Stimulated activated CD8-positive, alpha-beta memory T cell treated with anti-CD3 and anti-CD28 coated beads, Interleukin-12 subunit alpha, Interleukin-12 subunit beta, amount 100 ng/mL, for 4 hours (primary cell): ENCODE measurements at places on chromosomes 12 and 14.

DNA sequence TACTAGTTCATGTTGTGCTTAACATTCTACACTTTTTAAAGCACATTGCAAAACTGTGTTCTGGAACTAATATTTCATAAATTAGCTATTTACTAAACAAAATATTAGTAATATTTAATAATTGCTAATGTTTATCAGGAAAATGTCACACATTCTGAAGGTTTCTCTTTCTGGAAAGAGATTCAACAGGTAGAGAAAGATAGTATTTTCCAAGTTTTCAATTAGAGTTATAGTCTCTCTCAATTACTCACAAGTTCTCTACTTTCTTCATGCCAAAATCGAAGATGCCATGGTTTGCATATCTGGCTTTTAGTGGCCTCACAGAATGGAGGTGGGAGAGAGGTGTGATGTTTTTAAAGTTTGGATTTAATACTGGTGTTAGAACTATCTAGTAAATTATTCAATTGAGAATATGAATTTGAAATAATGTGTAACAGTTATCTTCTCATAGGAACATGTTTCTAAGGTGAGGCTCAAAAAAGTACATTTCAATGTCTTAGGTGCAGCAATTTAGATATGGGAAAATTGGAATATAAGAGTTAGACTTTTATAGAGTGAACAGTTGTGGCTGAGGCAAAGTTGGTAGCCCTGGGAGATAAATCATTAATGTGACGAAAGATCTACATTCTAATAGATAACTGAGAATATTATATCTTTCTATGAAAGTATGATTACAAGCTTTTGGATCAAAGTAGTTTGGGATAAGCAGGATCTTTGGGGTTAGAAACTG, 1.5 kb downstream of the LUM start:
- no peak for DNase-seq

DNA sequence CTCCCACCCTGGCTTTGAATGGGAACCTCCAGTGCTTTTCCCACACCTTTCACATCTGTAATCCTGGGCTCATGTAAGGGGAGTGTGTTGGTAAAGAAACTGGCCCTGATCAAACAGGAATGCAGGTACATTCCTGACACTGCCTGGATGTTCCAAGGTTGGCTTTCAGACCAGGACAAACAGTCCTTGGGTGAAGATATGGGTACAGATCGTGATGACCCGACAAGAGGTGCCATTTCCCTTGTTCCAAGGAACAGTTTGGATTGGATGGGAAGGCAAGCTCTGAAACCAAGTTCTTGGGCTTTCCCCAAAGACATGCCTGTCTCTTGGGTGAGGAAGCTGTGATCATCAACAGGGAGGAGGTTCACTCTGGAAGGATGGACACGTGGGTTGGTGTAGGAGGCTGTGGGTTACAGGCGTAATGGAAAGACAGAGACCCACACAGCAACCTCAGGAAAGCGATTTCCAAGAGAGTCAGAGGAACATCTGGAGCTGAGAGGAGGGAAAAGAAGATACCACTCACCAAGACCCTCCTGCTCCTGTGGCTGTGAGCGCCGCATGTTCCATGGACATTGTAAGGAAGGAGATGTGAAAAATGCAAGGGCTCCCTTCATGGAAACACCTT, 26.4 kb downstream of the VDR start:
- DNase-seq = no peak

- no peak for DNase-seq
Measured at GRCh38 chr12:11709513-11709912, 60.0 kb downstream of the ETV6 start.

DNA sequence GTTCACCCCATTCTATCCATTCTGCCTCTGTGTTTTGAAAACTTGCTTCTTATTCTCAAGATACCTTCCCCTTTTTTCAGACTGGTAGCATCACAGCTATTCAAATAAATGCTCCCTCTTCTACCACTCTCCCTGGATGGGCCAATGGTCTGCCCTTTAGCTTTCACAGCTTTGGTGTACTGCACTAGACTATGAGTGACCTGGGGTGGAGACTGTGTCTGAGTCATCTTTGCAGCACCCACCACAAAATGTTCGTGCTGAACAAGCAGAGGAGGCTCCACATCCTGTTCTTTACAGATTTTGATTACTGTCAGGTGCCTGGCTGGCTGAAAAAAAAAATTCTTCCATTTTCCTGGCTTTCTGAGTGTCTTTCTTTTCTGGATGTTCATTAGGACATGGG, 1104.1 kb upstream of the TMEM132C start:
- peak; percentile 15 for DNase-seq

- DNase-seq = no peak
Measured at GRCh38 chr12:90128526-90128925, 419.9 kb upstream of the ATP2B1 start.

DNA sequence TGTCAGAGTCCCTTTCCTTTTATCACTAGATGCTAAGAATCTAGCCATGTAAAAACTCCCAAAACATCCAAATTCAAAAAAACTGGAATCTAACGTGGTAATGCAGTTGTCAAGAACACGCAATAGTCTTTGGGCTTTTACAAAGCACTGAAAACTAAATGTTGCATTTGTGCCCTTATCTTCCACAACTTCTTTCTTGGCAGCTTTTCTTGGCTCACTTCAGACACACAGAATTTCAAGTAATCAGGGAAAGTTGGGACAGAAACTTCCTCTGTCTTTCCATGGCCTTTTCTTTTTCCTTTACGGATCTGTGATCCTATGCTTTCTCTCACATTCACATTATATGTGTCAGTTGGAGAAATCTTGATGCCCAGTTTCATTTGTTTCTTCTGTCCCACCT, 136.0 kb downstream of the CRADD start:
- DNase-seq = no peak

DNA sequence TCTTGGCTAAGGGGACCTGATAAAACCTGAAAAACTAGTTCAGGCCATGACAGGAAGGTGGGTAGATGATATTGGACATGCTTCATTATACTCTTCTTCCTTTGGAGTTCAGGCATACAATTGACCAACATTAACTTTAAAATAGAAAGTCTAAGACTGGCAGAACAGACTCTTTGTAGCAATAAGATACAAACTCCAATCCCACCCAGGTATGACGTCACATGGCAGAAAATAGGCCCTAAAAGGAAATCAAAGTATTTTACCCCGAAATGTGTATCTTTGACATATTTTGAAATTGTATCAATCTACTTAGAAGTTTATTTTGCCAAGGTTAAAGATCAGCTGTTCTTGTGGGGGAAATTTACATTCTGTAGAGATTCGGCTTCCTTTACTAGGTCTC, 198.1 kb upstream of the LRIG3 start:
- DNase-seq = no peak

- no peak for DNase-seq
Measured at GRCh38 chr12:11437966-11438365, 42.6 kb upstream of the PRB2 start.

DNA sequence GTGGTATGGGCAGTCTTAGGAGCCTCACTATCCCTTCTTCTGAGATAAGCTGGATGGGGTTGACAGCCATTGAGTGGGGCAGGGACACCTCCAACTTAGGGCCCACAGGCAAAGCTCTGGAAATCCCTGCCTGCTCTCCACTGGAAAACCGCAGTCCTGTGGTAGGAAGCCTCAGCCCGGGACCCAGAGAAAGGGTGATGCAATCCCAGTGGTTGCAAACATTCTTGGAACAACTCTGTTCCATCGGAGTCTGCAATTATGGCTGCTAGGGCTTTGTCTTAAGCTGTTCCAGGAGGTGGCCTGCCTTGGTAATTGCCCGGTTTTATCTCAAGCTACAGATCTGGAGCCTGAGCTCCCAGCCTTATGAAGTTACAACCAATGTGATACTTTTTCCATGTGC, 133.4 kb downstream of the DICER1 start:
- no peak for DNase-seq

- DNase-seq = no peak
Measured at GRCh38 chr14:90408713-90409112, 11.9 kb downstream of the CALM1 start.

DNA sequence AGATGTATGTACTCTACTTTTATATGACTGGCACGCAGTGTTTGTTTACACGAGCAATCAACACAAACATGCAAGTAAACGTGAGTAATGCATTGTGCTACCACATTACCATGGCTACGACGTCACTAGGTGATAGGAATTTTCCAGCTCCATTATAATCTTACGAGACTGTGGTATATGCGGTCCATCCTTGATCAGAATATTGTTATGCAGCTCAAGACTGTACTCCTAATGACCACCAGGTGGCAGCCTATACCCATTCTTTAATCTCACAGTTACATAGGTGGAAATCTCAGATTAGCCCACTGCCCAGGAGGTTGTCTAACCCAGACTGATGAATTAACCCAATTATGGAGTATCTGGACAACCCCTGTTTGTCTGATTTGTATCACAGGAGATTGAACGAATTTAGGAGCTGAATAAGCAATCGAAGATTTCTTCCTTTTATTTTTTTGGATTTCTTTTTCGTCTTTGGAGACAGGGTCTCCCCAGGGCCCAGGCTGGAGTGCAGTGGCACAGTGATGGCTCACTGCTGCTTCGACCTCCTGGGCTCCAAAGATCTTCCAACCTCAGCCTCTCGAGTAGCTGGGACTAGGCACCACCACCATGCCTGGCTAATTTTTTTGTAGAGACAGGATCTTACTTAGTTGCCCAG, 8.7 kb upstream of the TESPA1 start:
- no peak for DNase-seq

- no peak for DNase-seq
Measured at GRCh38 chr14:96081767-96082400, 42.7 kb downstream of the C14orf132 start.

DNA sequence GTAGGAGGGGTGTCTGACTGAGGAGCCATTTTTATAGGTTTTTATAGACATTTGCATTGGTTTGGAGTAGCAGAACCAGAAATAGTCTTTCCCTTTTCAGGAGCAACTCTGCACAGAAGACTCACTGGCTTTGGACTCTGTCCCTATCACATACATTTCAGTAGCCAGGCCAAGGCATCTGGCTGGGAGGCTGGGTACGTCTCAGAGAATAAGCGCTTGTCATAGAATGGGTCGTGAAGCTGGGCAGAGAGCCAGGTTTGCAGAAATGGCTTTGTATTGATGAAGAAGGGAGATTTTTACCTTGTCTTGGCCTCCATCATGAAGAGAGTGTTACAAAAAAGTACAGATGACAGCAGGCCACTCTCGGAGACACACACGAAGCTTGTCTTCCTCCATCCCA, 98.6 kb downstream of the CACNA1C start:
- DNase-seq = no peak

GRCh38 chr12:54455760-54456469, 17.5 kb downstream of the GTSF1 start:
- no peak for DNase-seq

DNA sequence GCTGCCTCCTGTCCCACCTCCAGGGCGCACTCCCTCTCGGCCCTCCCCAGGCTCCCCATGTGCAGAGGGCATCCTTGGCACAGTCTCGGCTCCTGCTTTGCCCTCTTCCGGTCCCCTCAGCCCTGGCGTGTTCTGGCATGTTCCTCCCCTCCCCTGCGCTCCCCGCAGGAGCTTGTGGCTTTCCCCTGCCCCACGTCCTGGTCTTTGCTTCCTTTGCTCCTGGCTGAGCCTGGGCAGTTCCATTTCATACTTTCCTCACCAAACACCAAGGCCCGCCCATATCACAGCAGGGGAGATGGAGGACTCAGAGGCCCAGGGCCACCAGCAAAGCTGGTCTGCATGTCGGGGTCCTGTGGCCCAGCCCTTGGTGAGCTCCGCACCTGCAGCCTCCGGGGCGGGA, 56.0 kb downstream of the FBRSL1 start:
- no peak for DNase-seq

DNA sequence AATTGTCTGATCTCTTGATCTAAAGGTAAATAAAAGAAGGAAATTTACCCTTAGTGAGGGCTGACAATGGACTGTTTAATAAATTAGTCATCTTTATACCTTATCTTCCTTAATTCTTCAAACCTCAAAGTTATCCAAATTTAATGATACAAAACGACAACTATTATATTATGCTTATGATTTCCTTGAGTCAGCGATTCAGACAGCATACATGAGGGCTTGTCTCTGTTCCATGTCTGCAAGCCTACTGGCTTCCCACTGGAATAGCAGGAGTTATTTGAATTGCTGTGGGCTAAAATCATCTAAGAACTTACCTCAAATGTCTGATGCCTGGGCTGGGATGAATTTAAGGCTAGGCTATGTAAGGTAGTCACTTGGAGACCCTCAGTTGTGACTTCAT, 197.2 kb upstream of the MDGA2 start:
- no peak for DNase-seq

DNA sequence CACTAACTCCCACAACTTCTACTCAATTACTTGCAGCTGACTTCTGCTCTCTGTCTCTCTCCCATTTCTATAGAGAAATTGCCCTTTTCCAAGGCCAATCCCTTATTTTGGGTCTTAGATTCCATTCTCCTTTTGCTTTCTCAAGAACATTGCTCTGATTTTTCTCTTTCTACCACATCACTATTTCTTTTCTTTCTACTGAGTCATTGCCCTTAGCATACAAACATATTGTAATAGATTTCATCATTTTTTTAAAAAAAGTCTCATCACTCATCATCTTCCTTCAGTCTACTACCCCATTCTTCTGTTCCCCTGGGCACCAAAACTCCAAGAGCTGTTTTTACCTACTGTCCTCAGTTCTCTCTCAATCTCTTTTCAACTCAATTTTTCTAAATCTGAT, 4.4 kb upstream of the KCNA1 start:
- DNase-seq = no peak

GRCh38 chr14:65753061-65753460, 340.5 kb downstream of the FUT8 start:
- no peak for DNase-seq

DNA sequence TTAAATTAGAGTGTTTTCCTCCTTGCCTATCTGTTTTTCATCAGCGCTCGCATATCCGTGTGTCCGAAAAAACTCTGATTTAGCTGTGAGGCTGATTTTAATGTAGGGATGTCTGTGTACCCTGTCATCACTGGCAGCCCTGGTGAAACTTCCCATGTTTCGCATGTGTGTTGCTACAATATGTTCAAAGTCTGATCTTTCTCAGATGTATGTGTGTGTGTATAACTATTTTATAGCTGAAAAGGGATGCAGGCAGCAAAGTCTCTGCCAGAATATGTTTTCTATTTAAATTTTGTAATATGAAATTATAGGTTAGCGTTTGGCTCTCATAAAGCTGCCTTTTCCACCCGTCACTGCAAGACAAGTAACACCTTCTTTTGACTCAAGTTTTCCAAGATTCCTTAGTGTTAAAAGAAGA, 154.8 kb downstream of the TMTC2 start:
- DNase-seq = no peak

DNA sequence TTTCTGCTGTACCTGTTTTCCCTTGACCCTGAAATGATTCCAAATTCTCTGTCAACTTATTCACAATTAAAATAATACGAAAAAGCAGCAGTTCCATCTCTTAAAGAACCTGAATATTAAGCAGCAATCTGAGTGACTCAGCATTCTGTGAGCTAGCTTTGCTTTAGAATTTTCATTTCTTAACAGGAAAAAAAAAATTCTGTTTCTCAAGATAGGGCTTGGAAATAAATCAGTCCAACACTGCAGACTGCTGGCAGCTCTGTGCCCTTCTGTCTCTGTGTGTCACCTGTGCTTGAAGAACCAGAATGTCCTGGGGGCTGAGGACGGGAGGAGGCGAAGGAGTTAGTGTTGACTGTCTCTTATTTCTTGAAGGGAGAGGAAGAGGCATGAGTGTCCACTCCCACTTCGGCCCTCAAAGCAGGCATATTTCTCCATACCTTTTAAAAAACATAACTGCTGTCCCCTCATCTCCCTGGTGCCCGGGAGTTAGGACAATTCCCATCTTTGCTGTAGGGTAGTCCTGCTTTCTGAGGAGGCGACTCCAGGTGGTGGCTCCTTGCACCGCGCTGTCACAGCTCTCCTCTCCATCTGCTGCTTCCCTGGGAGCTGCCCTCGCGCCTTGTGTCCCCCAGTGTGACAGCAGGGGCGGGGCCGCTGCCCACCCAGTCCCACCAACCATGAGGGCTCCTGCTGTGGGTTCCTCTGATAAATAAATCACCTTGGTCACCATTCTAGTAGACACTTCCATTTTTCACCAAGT, 203.1 kb downstream of the CALM1 start:
- DNase-seq = no peak
